ENCODE measurements at places on chromosomes 1 and 21. TPM values are rescaled to one million over a fixed set of nuclear protein-coding genes. Genes with fewer than 3 reads are reported as not detected.

- no peak for DNase-seq
Measured at GRCh38 chr1:184605941-184606340, 148.7 kb downstream of the EDEM3 start.

GRCh38 chr1:12251442-12251841 lies 21.6 kb downstream of the VPS13D start:
- no peak for DNase-seq

GRCh38 chr1:89546934-89547562 lies 22.4 kb downstream of the LRRC8B start:
- DNase-seq: no peak

DNA sequence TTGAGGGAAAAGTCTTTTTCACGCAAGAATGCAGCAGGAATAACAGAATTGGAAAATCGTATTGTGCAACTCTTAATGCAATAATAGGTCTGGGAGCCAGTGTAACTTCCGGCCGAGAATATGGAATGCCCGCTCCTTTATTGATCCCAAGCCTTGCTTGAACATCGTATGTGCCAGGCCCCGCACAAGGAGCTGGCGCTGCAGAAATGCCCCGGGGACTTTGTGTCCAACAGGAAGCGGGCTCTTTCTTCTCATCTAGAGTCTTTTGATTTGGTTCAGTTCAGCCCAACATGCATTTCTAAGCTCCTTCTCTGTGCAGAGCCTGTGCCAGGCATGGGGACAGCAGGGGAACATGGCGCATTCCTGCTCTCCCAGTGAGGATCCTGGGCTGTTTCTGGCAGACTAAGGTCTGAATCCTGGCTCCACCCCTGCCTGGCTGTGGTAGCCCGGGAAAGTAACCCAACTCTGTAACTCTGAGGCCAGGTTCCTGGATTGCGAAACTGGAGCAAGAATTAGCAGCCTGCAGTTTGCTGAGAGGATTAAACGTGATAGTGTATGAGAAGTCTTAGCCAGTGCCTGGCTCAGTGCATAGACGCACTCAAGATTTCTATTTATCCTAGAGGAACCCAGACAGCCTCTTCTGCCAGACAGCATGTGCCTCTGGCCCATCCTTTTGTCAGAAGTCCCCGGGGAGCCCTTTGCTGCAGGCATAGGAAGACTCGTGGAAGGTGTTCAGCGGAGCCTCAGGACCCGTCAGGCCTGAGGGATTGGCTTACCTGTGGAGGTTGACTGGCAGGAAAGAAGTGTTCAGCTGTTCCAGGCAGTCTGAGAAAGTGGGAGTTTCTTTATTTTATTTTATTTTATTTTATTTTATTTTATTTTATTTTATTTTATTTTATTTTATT lies 987 bp upstream of the CDCP2 start:
- DNase-seq: peak; percentile 84

CFAP298 gene
- 16.1 TPM for total RNA-seq

- DNase-seq: no peak
Measured at GRCh38 chr1:3959361-3959760, 59.3 kb upstream of the C1orf174 start.

GRCh38 chr1:168767894-168768584 lies 39.0 kb upstream of the DPT start:
- DNase-seq: peak; percentile 71

PDZK1IP1 gene
- 3.1 TPM for total RNA-seq

ASCL5 gene
- not detected for total RNA-seq

TINAGL1 gene
- 264 TPM for total RNA-seq

SELENBP1 gene
- 41.7 TPM for total RNA-seq

DNA sequence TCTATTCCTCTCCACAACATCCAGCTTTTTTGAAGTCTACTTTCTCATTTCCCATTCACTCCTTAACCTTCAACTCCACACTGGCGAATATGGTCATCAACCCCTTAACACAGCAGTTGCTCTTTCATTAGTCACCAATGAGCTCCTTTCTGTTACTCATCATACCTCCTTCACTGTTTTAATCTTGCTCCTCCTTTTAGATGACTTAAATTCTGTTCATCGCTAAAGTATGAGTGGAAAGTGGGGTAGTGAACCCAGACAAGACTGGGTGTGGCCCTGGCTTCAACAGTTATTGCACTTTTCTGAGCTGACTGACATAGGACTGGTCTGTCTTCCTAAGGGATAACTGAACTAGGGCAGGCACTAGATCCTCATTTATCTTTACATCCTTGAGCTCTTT lies 51.3 kb downstream of the AKT3 start:
- DNase-seq: no peak

DNA sequence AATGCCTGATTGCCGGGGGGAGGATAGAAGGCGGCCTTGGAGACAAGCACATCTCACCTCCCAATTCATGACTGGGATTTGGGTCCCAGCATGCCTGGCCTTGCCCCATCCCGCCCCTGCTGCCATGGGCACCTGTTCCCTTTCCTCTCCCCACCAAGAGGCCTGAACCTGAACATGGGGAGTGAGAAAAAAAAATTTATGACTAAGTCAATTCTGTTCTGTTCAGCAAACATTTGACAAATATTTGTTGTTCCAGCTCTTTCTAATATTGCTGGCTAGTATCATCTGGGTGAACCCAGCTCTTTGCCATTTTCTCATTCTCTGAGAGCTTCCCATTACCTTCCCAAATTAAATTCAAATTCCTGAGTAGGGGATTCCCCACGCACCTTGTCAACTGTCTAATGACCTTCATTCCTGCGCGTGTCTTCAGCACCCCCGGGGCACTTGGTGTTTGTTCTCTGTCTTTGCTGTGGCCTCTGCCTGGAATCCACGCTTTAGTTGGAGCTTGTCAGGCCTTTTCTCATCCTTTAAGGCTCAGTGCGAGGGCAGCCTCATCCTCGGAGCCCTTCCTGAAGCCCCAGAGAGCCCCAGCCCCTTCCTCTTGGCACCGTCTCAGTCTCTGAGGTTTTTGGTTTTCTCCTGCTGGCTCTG lies 42.8 kb downstream of the ARHGEF10L start:
- DNase-seq: no peak

DNA sequence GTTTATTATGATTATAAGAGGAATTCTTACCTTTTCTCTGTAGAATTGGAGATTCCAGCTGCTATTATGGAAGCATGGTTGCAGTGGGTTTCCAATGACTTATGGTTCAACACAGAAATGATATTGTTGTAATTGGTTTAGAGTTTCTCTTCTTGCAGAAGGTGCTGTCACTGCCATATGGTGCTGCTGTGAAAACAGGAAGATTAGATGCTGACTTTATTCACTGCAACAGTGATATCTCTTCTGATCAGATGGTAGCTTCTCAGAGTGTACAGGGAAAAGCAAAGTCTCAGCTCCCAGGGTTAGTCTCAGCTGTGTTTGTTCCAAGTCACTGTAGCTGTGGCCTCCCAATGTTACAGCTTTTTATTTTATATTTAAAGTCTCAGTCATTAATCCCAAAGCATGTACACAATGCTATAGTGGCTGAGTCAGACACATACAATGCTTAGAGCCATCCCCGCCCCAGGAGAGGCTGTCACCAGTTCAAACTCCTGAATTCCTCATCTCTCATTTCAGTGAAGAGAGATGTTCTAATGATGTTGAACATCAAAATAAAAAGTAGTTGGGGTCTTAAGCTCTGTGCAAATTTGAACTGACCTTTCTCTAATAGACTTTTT lies 42.7 kb upstream of the RGS2 start:
- DNase-seq: no peak

- DNase-seq: no peak
Measured at GRCh38 chr1:208302699-208303238, 58.6 kb upstream of the PLXNA2 start.

ATP1A2 gene
- total RNA-seq: 146 TPM

LGR6 gene
- total RNA-seq: 17.0 TPM

DNA sequence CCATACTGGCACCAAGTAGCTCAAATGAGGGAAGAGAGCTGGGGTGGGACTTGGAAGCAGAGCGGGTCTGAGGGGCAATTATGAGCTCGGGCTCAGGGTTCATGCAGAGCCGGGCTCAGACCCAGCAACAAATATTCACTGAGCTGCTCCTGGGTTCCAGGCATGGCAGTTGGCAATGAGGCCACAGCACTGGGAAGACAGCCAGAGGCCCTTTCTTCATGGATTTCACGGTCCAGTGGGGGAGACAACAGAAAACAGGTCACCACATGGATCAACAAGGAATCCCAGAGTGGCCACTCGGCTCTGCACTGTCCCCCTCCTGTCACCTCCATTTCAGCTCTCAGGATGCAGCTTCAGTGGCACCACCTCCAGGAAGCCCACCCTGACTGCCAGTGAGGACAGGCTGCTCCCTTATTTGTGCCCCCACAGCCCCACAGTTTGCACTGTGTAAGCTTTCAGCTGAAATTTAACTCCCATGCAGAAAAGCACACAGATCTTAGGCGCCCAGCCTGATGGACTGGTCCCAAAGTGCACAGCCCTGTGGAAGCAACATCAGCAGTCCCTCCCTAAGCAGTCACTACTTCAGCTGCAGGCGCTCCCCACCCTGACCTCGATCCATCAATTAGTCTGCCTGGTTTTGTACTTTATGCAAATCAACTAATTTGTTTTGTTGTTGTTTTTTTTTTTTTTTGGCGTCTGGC lies 22.4 kb downstream of the ARHGEF19 start:
- no peak for DNase-seq

DNA sequence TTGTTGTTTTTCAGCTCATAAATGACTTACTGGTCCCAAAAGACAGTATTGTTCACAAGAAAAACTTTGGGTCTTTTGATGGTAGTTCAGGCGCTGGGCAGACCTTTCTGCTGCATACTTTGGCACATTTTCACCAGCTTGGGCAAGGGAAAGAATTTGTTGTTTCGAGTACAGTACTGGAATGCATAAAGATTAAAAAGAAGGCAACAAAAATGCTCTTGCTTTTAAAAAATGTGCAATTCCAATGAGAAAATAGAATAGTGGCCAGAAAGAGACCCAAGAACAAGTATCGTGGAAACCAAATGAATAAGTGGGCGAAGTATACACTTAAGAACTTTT lies 56.0 kb downstream of the CLIC6 start:
- no peak for DNase-seq

RGS16 gene
- 1.4 TPM for total RNA-seq

YBX1 gene
- 826 TPM for total RNA-seq

All from right atrium auricular region (tissue), 2 donors.